ENCODE measurements at places on chromosomes 2 and 18. TPM values are rescaled to one million over a fixed set of nuclear protein-coding genes. Genes with fewer than 3 reads are reported as not detected.

TGFA gene
- not detected for total RNA-seq

ATF2 gene
- total RNA-seq: 44.2 TPM

NCKAP1 gene
- 106 TPM for total RNA-seq

GMPPA gene
- total RNA-seq: 36.5 TPM

KLHL30 gene
- total RNA-seq: 1.2 TPM

EPHA4 gene
- total RNA-seq: 12.8 TPM

CIB4 gene
- not detected for total RNA-seq

KCNK3 gene
- total RNA-seq: 0.26 TPM

RALB gene
- 46.2 TPM for total RNA-seq

OSR1 gene
- 17.7 TPM for total RNA-seq

CFC1 gene
- not detected for total RNA-seq

SRD5A2 gene
- not detected for total RNA-seq

CTDP1 gene
- total RNA-seq: 20.5 TPM
